Right atrium auricular region (tissue), 2 donors: ENCODE measurements at places on chromosomes 5 and 9. TPM values are rescaled to one million over a fixed set of nuclear protein-coding genes. Genes with fewer than 3 reads are reported as not detected.
A peak's percentile ranks its signal among the peaks of the same experiment; 100 is the strongest.

The CSF1R gene
- 24.6 TPM for total RNA-seq

The FOXD4L6 gene
- not detected for total RNA-seq

DNA sequence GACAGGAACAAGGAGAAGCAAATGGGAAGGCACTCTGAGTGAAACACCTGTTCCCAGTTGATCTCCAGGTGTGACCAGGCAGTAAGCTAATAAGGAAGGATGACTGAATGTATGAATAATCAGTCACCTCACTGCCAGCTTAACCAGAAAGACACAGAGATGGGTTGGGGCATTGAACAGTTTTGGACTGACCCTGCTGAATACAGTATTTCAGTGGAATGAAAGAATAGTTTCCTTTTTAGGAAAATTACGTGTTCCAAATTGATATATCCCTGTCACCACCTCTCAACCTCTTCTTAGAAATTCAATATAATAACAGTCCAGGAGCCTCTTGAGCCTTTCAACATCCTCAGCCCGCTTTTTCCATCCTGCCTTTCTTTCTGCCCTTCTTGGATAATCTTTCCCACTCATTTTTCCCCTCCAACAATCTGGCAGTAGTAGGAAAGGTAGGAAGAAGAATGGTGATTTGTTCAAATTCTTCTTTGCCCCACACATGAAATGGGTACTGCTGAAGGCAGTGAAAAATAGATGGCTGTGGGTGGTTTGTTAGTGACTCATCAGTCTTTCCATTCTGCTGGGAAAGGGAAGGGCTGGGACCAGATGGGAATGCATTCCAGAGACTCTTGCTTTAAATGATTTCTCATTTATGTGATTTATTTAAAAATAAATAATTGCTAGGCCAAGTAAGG, 117.9 kb downstream of the ZSWIM6 start:
- H3K27me3 ChIP-seq, result no peaks in the 10 kb centered on the region
- H3K27ac ChIP-seq, result peak overlapping the region; percentile 53
- DNase-seq, result no peak
- no peaks in the 10 kb centered on the region for H3K36me3 ChIP-seq
- H3K4me1 ChIP-seq, result peaks cover 3% of the 10 kb centered on the region

GRCh38 chr5:1325870-1326531, 18.9 kb downstream of the CLPTM1L start:
- H3K27ac ChIP-seq, result no peak overlapping the region
- DNase-seq, result no peak
